ENCODE measurements at places on chromosomes 13 and 19.
A peak's percentile ranks its signal among the peaks of the same experiment; 100 is the strongest.

DNA sequence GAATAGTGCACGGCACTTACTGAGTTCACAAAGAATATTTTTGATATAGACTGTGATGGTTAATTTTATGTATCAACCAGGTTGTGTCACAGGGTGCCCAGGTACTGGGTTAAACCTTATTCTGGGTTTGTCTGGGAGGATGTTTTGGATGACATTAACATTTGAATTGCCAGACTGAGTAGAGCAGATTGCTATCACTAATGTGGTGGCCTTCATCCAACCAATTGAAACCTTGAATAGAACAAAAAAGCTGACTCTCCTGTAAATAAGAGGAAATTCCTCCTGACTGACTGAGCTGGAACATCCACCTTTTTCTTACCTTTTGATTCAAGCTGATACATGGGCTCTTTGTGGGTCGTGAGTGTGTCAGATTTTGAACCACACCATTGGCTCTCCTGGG lies 1424.4 kb upstream of the MIR17HG start:
- no peak for DNase-seq

- peak; percentile 67 for DNase-seq
These were observed 106.4 kb upstream of the UBL3 start for GRCh38 chr13:29956853-29957252.

- no peak for DNase-seq
These were observed 38.2 kb downstream of the TNFSF11 start for GRCh38 chr13:42612021-42612765.

- DNase-seq = peak; percentile 81
These were observed 1.3 kb downstream of the NECTIN2 start for GRCh38 chr19:44847144-44848035.

- no peak for DNase-seq
These were observed 56.1 kb downstream of the CDK8 start for GRCh38 chr13:26310003-26310402.

DNA sequence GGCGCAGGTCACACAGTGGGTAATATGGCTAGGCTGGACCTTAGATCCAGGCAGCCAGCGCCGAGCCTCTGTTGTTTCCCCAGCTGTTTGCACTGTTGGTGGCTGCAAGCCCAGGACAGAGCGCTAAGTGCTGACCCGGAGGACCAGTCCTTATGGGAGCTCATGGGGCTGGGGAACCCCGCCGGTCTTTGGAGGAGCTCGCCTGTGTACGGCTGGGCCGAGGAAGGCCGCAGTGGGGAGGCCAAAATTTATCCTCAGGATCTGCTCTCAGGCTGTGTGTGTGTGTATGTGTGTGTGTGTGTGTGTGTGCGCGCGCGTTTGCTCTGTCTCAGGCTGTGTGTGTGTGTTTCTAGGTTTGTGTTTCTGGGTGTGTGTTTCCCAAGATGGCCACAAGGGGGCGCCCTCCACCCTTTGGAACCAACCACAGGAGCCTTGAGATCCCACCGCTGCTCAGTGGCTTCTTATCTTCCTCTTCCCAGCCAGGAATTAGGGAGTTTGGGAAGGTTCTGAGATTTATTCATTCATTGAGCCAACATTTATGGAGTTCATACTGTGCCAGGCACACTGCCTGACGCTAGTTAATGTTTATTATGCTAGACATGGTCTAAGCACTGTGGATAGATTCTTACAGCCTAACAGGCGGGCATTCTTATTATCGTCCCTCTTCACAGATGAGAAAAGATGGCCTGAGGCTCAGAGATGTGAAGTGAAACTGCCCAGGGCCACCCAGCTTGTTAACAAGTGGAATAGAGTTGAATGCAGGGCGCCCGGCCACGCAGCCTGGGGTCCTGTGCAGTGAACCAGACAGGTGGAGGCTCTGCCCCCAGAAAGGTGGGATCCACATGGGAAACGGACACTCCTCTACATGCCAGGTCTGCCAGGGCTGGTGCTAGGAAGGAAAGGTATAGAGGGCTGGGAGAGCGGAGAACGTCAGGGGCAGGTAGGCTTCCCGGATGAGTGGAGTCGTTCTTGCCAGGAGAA lies 13.0 kb downstream of the PGLYRP1 start:
- peak; percentile 91 for DNase-seq

GRCh38 chr19:30206187-30206586 lies 166.0 kb upstream of the ZNF536 start:
- DNase-seq = no peak

DNA sequence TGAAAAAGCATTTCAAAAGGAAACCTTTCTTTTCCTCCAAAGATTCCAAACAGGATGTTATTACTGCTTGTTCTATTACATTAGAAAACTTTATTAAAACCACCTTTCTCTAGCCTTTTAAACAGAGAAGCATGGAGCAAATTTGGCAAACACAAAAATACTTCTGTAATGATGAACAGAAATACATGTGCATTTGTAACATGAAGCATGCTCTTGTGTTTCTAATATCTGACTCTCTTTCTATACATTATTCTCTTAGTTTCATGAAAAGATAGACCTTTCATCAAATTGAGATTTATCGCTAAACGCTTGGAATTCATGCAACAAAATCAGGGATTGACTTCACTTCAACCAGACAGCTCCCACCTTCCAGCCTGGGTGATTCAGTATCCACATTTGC lies 152.8 kb upstream of the IRS2 start:
- peak; percentile 40 for DNase-seq

DNA sequence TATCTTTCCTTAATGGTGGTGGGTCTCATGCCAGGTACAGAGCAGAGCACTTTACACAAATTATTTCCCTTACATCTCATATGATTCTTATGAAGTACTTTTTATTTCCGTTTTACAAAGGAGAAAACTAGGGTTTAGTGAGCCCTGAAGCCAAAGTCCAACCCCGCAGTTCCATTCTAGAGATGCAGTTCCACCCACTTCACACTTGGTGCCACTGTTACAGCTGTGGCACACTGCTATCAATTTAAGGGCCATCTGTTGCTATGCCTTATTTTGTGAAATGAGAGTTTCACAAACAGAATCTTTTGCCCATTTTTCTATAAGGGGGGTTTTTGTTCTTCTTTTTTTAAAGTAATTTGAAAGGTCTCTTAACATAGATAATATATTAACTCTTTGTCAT lies 12.9 kb downstream of the MIPEP start:
- no peak for DNase-seq

DNA sequence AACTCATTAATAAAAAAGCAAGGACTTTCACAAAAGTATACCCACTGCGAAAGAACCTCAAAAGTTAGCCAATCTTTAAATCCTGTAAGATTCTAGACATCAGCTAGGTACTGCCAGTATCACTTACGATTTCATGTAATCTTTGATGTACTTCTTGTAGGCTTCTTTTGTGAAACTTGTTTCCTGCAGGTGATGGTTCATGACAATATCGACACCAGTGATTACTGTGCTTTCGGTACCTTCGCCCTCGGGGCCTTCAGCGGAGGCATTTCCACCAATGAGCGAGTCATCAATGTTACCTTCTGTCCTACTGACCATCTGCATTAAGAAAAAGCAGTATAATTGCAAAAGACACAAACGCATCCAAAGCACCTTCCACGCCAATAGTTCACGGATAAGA lies 1.1 kb downstream of the TPT1 start:
- no peak for DNase-seq

- DNase-seq = peak; percentile 60
These were observed 12.0 kb downstream of the KHSRP start for GRCh38 chr19:6412447-6413091.

GRCh38 chr19:18097993-18098890 lies 664 bp downstream of the MAST3 start:
- DNase-seq = no peak

GRCh38 chr13:33003458-33004019 lies 12.7 kb upstream of the KL start:
- no peak for DNase-seq

DNA sequence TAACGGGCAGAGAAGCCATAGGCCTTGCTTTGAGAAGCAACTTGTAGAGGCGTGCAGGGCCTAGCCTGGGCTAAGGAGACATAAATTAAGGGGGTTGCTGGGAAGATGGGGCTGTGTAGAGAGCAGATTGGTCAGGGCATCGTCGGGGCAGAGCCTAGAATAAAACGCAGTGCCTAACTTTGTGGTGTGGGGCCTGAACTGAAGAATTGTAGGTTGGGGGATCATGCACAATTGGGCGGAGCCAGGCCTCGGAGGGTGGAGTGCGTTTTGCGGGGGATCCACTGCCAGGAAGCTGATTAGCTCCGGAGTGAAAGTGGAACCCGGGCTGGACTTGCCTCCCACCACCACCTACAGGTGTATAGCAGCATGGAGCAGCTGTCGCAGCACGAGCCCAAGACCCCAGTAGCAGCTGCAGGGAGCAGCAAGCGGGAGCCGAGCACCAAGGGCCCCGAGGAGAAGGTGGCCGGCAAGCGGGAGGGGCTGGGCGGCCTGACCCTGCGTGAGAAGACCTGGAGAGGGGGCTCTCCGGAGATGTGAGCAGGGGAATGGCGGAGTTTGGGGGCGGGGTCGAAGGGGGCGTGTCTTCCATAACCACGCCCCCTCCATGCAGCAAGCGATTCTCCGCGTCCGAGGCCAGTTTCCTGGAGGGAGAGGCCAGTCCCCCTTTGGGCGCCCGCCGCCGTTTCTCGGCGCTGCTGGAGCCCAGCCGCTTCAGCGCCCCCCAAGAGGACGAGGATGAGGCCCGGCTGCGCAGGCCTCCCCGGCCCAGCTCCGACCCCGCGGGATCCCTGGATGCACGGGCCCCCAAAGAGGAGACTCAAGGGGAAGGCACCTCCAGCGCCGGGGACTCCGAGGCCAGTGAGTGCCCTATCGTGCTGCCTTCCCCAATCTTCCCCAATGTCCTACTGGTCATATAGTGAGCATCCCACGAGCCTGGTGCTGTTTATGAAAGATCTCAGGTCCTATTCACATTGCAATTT lies 13.8 kb downstream of the DNASE2 start:
- peak; percentile 91 for DNase-seq

DNA sequence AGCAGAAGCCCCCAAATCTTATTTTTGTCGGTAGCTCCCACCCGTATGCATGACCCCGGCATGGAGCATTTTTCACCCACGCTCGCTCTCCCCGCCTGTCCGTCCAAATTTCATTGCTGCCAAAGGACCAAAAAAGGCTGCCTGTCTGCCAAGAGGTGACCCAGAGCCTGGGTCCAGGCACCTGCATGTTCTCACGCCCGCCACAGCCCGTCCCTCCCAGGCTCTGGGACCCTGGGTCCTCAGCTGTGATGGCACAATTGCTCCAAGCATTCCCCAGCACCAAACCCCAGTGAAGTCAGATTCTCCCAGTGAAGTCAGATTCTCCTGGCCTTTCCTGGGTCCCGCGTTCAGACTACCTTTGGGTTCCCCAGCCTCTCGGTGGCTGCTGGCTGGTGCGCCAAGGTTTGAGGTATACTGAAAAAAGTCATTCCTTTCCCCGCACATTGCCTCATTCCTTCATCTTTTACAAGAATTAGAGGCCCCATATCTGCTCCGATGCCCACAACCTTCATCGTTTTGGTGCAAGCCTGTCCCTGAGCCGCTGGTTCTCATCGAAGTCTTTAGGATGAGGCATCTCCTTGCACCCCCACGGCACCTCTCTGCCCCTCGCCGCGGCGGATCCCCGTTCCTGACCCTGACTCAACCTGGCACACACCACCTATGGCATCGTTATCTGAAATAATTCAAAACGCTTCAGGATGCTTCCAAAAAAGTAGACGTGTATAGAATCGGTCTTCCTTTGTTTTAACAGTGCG lies 59.3 kb upstream of the F7 start:
- DNase-seq = no peak

DNA sequence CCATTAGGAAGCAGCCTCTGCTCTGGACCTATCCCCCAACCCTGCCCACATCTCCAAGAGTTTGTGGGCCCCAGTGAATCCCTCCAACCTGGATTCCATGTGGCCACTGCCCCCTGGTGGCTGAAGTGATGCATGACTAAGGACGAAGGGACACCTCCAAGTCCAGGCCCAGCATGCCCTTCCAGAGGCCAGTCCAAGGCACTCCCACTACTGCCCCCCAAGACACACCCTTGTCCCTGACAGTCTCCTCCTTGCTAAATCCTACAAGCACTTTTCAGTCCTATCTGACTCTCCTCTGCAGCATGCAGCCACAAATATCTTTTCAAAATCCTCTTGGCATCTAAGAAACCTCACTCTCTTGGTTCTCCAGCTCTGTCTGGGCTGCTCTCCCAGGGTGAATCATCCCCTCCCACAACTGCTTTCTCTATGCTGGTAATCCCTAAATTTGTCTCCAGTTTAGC lies 33.0 kb downstream of the DEDD2 start:
- peak; percentile 95 for DNase-seq

GRCh38 chr19:28074773-28075172 lies 1138.2 kb downstream of the UQCRFS1 start:
- DNase-seq = no peak

GRCh38 chr19:46068345-46069258 lies 27.8 kb upstream of the IGFL4 start:
- DNase-seq = no peak

- DNase-seq = peak; percentile 73
These were observed 91.0 kb downstream of the FGF14 start for GRCh38 chr13:102310691-102311418.

GRCh38 chr19:31659897-31660210 lies 310.6 kb upstream of the TSHZ3 start:
- DNase-seq = no peak

DNA sequence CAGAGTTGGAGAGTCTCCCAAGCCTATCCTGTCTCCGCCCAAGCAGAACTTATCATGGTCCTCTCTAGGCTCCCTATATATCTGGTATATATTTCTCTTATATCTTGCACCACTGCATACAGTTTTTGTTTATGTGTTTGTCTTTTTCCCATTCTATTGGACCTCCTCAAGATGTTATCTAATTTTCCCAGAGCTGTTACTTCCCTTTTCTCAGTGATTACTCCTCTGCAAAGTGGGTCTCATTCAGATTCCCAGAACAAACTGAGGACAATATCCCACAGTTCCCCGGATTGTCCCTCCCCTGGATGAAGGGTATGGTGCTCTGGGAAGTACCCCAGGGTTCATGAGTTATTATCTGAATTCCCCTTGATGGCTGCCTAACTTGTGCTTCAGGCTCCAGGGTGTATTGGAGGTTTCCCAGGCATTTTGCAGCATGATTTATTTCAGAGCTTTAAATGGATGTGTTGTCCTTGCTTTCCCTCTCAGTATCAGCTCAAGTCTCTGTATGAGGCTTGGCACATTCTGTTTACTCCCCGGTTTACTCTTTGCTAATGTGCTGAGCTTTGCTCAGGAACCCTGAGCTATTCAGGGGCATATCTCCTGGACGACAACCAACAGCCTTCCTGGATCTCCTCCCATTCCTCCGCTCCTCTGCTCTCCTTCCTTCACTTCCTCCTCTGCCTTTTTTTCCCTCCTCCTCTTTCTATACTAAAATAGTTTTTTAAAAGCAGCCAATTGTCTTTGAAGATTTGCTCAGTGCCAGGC lies 329.3 kb downstream of the SPRY2 start:
- DNase-seq = no peak

DNA sequence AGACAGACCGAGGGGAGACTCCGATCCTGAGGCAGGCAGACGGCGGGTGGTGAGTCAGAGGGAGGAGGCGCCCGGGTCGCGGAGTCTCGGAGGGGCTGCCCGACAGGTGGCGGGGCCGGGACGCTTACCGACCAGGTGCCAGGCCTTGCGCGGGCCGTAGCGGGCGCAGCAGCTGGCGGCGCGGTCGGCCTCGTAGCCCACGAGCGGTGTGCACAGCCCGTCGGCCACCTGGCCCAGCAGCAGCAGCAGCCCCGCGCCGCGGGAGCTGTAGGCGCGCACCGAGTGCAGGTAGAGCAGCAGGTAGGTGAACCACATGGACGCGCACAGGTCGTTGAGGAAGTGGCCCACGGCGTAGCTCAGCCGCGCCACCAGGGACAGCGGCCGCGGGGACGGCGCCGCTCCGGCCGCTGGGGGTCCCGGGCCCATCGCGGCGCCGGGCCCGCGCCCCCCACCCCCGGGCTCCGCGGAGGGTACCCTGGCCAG lies 367 bp downstream of the MFSD12 start:
- no peak for DNase-seq

All from eye (tissue), 1 donor.